ENCODE measurements at places on chromosomes 13 and 19.

GRCh38 chr13:21075379-21076249, 14.2 kb upstream of the LATS2 start:
- DNase-seq: peak; percentile 6

- DNase-seq: no peak
Measured at GRCh38 chr19:57192077-57192420, 749 bp downstream of the ZNF264 start.

GRCh38 chr19:23983406-23983805, 68.7 kb downstream of the ZNF726 start:
- DNase-seq: no peak

- no peak for DNase-seq
Measured at GRCh38 chr13:65090186-65090585, 2139.9 kb downstream of the PCDH9 start.

GRCh38 chr13:43347877-43348276, 324.5 kb downstream of the DNAJC15 start:
- no peak for DNase-seq

DNA sequence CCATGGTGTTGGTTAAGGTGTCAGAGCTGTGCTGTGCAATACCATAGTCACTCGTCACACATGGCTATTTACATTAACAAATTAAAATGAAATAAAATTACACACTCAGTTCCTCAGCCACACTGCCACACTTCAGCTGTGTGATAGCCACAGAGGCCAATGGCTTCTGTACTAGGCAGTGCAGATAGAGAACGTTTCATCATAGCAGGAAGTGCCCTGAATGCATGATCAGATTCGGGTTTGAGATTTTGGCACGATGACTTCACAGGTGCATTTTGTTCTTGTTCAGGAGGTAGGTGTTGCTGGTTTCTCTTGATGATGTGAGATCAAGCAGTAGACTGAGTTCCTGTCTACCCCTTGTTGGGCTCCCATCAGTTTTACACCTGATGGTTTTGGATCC, 6.5 kb downstream of the ARMC6 start:
- no peak for DNase-seq

DNA sequence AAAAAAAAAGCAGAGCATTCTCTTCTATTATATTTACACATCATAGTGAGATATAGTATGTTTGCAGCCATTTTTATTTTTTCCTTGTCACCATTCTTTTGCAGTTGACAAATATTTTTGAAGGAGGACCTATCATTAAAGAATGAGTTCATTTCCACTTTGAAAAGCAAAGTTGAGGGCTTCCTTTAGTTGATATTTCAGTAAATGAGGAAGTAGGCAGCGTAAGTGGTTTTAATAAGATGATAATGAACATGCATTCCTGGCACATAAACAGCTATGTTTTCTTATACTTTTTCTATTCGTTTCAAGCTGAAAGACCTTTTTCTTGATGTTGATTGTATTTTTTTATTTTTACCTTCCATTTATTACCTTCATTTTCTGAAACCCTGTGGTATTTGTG, 66.2 kb downstream of the ZMYM2 start:
- no peak for DNase-seq

- DNase-seq: peak; percentile 75
Measured at GRCh38 chr19:2561895-2562294, 86.0 kb downstream of the GADD45B start.
